Activated CD4-positive, alpha-beta T cell treated with anti-CD3 and anti-CD28 coated beads for 1 hour (primary cell): ENCODE measurements at places on chromosomes 4 and X.
A peak's percentile ranks its signal among the peaks of the same experiment; 100 is the strongest.

DNA sequence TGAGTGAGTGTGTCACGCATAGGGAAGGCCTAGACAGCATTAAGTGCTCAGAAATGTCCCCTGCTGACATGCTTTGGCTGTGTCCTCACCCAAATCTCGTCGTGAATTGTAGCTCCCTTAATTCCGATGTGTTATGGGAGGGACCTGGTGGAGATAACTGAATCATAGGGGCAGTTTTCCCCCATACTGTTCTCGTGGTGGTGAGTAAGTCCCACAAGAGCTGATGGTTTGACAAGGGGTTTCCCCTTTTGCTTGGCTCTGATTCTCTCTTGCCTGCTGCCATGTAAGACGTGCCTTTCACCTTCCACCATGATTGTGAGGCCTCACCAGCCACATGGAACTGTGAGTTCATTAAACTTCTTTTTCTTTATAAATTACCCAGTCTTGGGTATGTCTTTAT is 78.0 kb downstream of the NSUN7 start:
- no peak for DNase-seq

GRCh38 chr4:24677909-24678308 is 93.6 kb upstream of the DHX15 start:
- DNase-seq, result no peak

- no peak for DNase-seq
These were observed 230.1 kb upstream of the ARSJ start for GRCh38 chr4:114209584-114209983.

DNA sequence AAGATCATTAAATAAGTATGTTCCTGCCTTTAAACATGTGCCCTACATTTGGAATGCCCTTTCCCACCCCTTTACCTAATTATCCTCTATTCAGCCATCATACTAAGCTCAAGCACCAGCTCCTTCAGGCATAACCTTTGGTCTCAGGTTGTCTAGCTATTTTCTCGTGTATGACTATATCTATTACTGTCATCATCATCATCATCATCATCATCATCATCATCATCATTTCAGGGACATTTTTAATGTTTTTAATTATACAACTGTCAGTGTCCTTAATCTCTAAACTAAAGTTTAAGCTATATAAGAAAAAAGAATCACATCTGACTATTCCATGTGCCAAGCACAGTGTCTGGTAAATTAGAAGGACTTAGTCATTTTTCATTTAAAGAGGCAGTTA is 214.6 kb upstream of the CTSO start:
- DNase-seq, result no peak

DNA sequence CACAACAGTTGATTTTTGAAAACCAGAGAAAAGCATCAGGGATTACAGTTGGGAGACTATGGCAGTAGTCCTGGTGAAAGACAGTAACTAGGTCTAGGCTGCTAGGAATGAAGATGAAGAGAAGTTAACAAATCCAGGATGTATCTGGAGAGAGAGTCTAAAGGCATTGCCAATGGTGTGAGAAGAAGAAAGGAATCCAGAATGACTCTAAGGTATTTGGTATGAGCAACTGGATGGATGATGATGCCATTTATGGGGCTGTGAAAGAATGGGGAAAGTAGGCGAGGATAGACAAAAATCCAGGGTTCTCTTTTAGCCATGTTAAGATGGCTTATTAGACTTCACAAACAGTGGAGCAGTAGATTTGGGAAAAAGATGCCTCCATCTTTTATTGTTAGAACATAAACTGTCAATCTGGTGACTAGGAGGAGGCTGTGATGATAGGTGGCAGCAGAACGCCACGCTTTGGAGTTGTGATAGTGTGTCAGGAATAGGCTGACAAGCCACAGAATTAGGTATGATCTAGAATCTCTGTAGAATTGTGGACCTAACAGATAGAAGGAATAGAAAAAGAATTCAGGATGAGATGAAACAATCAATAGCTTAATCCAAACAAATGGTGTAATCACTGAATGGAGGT is 27.3 kb upstream of the JADE1 start:
- peak; percentile 49 for DNase-seq

- DNase-seq, result no peak
These were observed 2024.0 kb downstream of the PCDH7 start for GRCh38 chr4:32744211-32744610.
